ENCODE measurements at places on chromosomes 13 and 19.

DNA sequence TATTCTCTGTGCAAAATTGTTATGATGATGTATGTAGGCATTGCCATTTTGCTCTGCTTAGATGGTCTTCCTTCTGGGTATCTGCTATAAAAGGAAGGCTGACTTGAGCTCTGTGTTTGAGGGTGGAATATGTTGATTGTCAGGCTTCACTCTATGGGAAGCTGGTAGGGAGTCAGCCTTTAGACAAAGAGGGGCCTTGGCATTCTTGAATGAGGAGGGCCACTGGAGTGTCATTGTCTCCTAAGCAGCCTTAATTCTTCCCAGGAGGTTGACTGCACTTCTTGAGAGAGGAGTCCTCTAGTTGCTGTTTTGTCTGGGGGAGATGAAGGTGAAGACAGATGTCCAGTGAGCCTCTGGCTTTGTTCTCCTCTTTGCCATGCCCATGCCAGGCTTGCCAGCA, 266.8 kb downstream of the KCNRG start:
- DNase-seq, result no peak

GRCh38 chr19:44700547-44700946, 1.6 kb downstream of the CEACAM16 start:
- DNase-seq, result no peak

GRCh38 chr13:96821381-96821780, 172.9 kb downstream of the OXGR1 start:
- peak; percentile 81 for DNase-seq

- DNase-seq, result no peak
Measured at GRCh38 chr13:93286047-93286446, 59.4 kb downstream of the GPC6 start.

- DNase-seq, result no peak
Measured at GRCh38 chr13:101817898-101818297, 365.4 kb downstream of the ITGBL1 start.

- peak; percentile 37 for DNase-seq
Measured at GRCh38 chr19:46866407-46867136, 5.8 kb downstream of the ARHGAP35 start.

GRCh38 chr19:13689085-13689484, 75.2 kb upstream of the MRI1 start:
- DNase-seq, result peak; percentile 9

- no peak for DNase-seq
Measured at GRCh38 chr19:45814166-45814780, 835 bp downstream of the RSPH6A start.

GRCh38 chr19:372306-372890, 27.8 kb upstream of the MIER2 start:
- DNase-seq, result peak; percentile 71

GRCh38 chr19:27793128-27793643, 1419.8 kb downstream of the UQCRFS1 start:
- DNase-seq, result peak; percentile 82

DNA sequence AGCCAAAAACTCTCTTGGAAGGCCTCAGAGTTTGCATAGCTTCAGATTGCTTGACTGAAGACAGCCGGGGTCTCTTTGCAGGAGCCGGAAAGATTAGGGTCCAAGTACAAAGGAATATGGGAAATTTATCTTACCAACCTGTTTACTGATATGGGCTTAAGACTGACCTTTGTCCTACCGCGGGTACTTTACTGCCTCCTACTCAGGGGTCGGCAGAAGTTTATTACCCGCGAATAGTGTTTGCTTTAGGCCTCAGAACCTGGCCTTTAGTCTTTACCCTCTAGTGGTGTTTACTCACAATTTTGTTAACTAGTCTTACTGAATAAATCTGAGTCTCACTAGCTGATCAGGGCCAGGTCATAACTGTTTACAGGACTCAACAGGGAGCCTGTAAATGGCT, 765.4 kb upstream of the SPRY2 start:
- no peak for DNase-seq

DNA sequence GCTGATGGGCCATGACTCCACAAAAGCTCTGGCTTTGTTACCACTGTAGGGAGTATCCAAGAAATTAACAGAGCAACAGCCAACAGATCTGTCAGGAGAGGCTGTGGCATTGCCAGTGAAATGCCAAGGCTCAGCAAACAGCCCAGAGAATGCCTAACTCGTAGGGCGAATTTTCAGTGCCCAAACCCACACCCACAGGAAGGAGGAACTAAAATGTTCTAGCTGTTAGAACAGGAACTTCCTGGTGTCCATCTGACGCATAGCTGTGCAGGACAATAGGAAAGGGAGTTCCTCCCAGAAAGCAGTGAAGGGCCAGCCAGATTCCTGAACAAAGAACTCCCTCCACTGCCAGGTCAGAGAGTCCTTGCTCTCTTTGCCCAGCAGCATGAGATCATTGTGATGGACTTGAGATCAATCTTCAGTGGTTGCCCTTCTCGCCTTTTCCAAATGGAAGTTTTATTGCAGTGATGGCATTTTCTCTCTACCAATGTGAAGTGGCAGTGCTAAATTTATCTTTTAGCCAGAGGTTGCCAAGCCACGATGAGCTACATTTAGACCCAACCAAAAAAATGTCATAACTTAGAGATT, 224.2 kb upstream of the STARD13 start:
- no peak for DNase-seq

- DNase-seq, result no peak
Measured at GRCh38 chr19:18587962-18588610, 512 bp upstream of the REX1BD start.

DNA sequence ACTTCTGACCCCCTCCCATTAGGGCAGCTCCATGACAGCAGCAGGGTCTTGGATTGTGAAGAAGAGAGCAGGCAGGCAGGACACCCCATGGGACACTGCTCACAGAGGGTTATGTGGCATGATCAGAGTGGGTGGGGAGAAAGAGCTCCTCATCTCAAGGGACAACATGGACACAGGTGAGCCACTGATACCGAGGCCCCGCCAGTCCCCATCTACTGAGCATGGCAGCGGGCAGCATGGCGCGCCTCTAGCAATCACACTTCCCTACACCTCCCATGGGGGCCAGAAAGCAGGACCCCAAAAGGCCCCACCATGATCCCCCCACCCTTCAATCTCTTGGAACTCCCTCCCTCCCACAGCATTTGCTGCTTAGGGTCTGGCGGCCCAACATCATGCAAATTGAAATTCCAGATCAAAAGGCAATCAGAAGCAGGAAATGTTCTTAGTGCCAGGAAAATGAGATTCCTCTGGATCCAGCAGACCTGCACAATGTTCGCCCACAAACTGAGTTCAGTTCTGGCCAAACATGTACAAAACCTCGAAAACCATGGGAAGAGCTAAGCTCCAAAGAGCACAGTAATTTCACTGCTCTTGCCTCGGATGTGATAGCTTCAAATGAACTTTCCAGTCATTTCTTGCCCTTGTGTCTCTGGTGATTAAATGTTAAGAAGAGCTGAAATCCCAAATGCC, 14.8 kb downstream of the DOCK9 start:
- no peak for DNase-seq

GRCh38 chr19:47541518-47541917, 26.7 kb upstream of the NAPA start:
- no peak for DNase-seq

GRCh38 chr13:32456591-32456990, 28.7 kb upstream of the N4BP2L1 start:
- no peak for DNase-seq

DNA sequence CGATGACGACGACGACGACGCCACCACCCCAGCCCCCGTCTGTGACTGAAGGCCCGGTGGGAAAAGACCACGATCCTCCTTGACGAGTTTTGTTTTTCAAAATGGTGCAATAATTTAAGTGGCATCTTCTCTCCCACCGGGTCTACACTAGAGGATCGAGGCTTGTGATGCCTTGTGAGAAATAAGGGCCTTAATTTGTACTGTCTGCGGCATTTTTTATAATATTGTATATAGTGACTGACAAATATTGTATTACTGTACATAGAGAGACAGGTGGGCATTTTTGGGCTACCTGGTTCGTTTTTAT, 2.5 kb downstream of the KLF2 start:
- no peak for DNase-seq

DNA sequence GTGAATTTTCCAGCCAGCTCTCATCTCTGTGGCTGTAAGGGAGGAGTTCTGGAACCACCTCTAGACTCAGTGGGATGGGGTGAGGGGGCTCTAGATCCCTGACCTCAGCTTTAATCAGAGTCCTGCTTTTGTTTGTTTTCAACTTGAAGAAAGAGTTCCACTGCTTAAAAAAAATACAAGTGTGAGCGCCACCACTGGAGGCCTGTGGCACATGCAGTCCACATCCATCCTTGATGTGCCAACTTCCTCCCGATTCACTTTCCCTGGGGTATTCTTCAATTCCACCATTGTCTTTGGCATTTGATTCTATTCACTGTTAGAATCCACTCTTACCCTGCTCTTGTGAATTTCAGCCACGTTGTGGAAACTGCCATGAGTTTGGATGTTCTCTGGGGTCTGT, 62.4 kb upstream of the GJB6 start:
- DNase-seq, result no peak

- DNase-seq, result peak; percentile 23
Measured at GRCh38 chr13:23750383-23751121, 138.6 kb downstream of the MIPEP start.

DNA sequence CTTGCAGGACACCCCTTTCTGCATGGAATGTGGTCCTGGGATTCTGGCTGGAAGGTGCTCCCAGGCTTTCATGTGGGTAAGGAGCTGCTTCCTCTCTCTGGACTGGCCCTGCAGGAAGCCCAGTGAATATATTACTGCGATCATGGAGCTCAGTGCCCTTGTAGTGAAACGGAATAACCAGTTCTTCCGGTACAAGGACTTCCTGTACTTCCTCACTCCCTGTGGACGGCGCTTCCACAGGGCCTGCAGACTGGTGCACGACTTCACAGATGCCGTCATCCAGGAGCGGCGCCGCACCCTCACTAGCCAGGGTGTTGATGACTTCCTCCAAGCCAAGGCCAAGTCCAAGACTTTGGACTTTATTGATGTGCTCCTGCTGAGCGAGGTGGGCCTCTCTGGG, 8.0 kb downstream of the CYP4F8 start:
- no peak for DNase-seq

DNA sequence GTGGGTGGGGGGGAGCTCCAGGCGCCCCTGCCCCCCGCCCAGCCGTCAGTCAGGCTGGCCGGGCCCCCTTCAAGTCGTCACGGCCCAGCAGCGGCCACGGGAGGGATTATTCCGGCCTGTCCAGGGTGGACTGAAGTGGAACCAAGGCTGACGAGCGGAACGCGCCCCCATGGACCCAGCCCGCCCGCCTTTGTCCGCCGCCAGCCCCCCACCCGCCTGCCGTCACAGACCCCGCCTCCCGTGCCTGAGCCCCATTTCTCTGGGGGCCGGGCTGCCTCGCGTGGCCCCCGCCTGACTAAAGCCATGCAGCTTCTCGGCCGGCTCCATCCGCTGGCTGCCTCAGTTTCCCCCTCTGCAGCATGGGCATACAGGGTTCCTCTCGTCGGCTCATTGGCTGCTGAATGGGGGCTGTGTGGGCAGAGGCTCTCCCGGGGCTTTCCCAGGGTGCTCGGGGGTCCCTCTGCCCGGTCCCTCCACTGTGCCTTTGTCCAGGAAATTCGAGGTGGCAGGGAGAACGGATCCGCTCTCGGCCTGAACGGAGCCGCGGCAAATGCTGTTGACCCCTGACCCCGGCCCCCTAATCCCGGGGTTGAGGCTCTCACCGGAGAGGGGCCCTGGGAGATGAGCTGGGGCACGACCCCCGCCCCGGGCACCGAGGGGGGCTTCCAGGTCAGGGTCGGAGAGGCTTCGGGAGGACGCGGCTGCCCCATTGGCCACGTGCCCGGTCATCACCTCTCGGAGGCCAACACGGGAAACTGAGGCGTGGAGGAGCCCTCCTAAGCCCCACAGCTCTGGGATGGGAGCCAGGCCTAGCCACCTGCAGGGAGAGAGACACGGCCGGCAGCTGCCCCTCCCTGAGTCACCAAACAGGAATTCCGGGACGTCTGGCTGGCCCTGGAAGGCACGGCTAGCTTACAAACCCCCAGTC, 27.4 kb downstream of the EFNA2 start:
- peak; percentile 57 for DNase-seq

- no peak for DNase-seq
Measured at GRCh38 chr19:18440415-18440877, 2.5 kb upstream of the ISYNA1 start.
